ENCODE measurements at places on chromosomes 5 and 9. TPM values are rescaled to one million over a fixed set of nuclear protein-coding genes. Genes with fewer than 3 reads are reported as not detected.

MLANA gene
- total RNA-seq, result 0.05 TPM

CRAT gene
- total RNA-seq, result 33.8 TPM

F2RL2 gene
- total RNA-seq, result 1.0 TPM

TRIM23 gene
- total RNA-seq, result 25.0 TPM

SLC6A3 gene
- not detected for total RNA-seq

RNF180 gene
- total RNA-seq, result 1.2 TPM

SPAAR gene
- 2.4 TPM for total RNA-seq

C5orf52 gene
- total RNA-seq, result not detected

COL5A1 gene
- 15.6 TPM for total RNA-seq

SLC34A1 gene
- 0.23 TPM for total RNA-seq

C8G gene
- total RNA-seq, result 25.1 TPM

CATSPER3 gene
- total RNA-seq, result 0.33 TPM

PCDHA9 gene
- not detected for total RNA-seq

ITK gene
- 1.5 TPM for total RNA-seq

BNC2 gene
- 0.67 TPM for total RNA-seq

ARSI gene
- 0.51 TPM for total RNA-seq

TMED7 gene
- total RNA-seq, result 140 TPM

LARP1 gene
- total RNA-seq, result 37.7 TPM

CD72 gene
- 5.7 TPM for total RNA-seq

LHX3 gene
- not detected for total RNA-seq

POLR3G gene
- total RNA-seq, result 1.2 TPM

SLC4A9 gene
- total RNA-seq, result not detected

HSPB3 gene
- total RNA-seq, result not detected

COL27A1 gene
- total RNA-seq, result 13.3 TPM

IL33 gene
- 20.0 TPM for total RNA-seq

ACTBL2 gene
- not detected for total RNA-seq

PSD2 gene
- total RNA-seq, result not detected

CCNJL gene
- 0.84 TPM for total RNA-seq
